ENCODE measurements at places on chromosomes 5 and 9.
A peak's percentile ranks its signal among the peaks of the same experiment; 100 is the strongest.

- DNase-seq: no peak
Observed at GRCh38 chr5:117131048-117131679, 556.5 kb upstream of the SEMA6A start.

DNA sequence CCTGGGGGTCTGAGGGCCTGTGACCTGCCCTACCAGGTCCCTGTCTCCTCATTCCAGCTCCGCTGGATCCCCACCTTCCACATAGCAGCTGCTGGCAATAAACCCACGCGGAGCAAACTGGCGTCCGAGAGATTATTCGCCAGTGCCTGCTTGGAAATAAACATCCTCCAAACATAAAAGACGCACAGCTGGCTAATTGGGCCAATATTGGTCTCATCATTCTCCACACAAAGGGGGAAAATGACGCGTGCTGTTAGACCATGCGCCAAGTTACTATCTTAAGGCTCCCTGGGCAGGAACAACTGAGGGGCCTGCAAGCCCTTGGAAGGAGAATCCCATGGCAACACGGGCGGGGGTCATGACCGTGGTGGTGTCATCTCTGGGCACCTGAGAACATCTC lies 73.3 kb upstream of the SARDH start:
- DNase-seq: no peak

GRCh38 chr9:131841765-131842318 lies 102.0 kb upstream of the RAPGEF1 start:
- DNase-seq: no peak

GRCh38 chr5:173997331-173997730 lies 8.4 kb downstream of the C5orf47 start:
- DNase-seq: no peak

- DNase-seq: peak; percentile 49
Observed at GRCh38 chr9:137064027-137064879, 6.1 kb downstream of the SAPCD2 start.

All from activated naive CD4-positive, alpha-beta T cell (primary cell).